ENCODE measurements at places on chromosomes 5 and 9.

GRCh38 chr9:120985819-120986222 is 59.2 kb upstream of the TRAF1 start:
- DNase-seq, result peak; percentile 52

GRCh38 chr5:6905423-6905822 is 192.2 kb downstream of the TENT4A start:
- peak; percentile 8 for DNase-seq

DNA sequence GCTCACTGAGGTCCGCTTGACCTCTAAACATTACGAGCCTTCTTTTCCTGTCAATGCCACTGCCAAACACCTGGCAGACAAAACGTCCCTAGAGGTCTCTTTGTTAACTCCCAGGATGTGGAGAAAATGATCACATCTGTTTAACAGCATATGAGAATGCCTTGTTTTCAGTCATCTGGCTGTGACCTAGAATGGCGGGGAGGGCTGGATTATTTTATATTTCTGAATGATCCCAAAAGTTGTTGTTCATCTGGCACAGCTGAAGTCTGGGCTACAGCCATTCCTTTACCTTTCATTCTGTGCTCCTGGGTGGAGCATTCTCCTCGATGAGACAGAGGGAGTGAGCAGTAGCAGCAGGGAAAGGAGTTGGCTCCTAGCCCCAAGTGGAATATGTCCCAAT is 138.2 kb downstream of the PRDM6 start:
- no peak for DNase-seq

GRCh38 chr9:93161786-93162562 is 22.0 kb upstream of the WNK2 start:
- peak; percentile 81 for DNase-seq

DNA sequence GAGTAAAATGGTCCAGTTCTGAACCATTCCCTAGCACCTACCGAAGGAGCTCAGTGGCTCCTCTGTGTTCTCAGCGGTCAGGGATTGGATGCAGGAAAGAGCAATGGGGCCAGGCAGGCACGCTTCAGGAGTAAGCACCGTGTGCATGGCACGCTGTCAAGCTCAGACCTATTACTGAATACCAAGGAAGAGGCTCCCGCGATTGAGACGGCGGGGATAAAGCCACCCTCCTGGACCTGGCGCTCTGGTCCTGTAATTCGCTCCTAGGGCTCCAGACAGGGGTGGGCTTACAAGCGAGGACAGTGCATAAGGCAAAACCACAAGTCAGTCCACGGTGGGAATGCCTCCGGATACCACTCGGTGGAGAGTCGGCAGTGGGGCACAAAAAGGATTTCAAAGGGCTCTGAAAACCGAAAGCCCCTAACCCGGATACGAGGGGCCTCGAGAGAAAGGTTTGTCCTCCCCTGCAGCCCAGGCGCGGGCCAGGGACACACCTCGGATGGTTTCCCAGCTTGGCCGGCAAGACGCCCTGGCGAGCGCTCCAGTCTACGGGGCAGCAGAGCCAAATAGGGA is 988 bp downstream of the OXCT1 start:
- peak; percentile 82 for DNase-seq

DNA sequence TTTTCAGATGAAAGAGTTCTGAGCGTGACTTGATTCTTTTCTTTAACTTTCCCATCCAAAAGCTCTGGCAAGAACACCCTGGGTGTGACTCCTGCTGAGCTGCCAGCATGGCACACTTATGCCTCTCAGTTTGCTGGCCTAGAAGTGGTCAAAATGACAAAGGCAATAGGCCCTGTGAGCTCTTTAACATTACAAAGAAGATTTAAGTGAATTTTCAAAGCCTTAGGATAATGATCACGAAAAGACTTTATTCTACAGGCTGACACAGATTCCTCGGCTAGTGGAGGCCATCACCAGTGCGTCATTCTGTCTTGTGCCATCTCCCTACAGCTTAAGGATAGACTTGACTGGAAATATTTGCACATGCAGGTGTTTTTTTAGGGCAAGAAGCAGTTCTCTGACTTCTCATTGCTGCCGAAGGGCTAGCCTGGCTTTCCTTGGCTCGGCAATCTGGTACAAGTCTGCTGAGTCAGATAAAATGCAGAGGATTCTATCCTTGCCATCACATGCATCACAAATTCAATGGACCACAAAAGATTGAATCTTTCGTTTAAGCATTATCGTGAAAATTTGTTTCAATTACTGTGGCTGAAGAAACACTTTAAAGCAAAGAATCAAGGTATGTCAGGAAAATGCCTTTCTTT is 311.5 kb downstream of the COX7C start:
- DNase-seq, result peak; percentile 35

DNA sequence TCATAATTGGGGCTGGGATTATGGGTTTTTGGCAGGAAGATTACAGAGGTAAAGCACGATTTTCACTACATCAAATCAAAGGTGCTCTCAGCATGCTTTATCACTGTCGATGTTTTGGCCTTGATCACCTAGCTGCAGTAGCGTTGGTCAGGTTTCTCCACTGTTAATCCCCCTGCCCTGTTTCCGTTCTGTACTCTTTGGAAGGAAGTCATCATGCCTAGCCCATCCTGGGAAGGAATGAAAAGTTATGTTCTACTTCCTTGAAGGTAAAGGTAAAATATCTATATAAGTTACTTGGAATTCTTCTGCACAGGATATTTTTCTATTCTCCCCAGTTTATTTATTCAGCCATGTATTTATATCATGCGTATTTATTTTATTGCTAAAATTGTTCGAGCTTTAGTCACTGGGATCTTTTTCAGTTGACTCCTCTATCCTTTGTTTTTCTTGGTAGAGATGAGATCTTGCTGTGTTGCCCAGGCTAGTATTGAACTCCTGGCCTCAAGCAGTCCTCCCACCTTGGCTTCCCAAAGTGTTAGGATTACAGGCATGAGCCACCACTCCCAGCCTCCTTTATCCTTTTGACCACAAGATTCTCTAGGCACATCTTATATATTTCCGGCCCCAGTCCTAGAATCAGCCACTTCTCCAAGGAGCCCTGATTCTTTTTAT is 25.3 kb downstream of the FAF2 start:
- DNase-seq, result no peak

GRCh38 chr5:103435136-103435889 is 127.3 kb downstream of the NUDT12 start:
- no peak for DNase-seq

DNA sequence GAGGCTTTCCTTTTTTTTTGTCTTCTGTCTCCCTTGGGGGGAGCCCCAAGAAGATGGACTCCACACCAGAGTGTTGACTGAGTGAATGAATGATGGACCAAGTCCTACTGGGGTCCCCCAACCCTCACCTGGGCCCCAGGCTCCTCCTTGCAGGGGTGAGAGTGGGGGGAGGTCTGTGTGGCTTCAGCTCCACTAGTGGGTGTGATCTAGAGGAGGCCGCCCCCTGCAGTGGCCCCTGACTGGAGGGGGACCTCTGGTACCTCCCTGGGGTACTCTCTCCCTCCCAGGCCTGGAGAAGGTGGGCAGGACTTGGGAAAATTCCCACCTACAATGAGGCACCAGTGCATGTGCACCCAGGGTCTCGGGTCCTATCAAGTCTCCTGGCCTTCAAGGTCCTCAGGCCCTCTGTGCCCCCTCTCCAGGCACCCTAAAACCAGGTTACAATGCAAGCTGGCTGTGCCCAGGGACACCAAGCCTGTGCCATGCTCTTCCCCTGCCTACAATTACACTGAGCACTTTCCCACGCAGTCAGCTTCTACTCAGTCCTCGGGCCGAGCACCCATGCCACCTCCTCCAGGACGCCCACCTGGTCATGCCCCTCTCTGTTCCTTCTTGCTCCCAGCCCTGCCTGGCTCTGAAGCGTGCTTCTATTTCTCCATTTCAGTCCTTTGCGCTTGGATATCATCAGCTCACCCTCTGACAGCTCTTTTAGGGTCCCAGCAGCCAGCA is 117.2 kb upstream of the PHYKPL start:
- no peak for DNase-seq

DNA sequence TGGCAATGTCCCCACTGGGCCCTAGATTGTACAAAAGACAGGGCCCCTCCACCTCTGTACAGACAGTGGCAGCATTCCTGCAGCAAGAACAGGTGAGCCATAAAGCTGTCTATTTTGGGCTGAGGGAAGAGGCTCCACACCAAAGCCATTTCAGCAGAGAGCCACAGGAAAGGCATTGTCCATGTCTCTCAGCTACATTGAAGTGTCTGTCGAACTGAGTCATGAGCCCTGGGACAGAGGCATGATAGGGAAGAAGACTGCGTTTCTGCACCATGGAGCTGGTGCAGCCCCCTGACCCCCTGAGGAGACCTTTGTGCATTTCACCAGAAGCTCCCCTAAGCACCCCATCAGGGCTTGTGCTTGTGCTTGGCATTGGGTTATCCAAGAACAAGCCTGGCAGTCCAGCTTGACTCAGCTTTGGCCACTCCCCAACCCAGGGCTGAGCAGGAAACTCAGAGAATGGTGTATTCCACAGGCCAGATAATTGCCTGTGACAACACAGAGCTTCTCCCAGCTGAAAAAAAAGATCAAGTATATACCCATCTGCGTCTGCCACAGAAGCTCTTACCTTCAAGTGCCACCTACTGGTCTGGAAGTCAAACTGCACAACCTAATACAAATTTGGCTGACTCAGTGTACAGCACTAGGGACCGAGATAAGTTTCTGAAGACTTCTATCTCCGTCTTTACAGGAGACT is 5.9 kb upstream of the FRMD3 start:
- DNase-seq, result peak; percentile 6

DNA sequence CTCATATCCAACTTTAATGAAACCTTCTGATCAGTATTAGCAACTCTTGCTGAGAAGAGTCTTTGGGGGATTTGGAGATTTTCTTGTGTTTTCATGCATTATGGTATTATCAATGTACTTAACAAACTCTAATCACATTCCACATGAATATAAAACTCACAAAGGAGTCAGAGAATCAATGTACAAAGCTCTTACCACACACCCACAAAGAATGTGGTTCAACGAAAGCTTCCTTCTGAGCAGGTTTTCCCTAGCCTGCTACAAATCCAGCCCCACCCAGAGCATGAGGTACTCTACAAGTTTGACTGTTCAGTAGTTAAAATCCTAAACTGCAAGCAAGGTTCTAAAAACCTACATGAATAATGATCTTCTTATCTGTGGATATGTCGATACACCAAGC is 210.1 kb downstream of the TARS1 start:
- DNase-seq, result no peak

DNA sequence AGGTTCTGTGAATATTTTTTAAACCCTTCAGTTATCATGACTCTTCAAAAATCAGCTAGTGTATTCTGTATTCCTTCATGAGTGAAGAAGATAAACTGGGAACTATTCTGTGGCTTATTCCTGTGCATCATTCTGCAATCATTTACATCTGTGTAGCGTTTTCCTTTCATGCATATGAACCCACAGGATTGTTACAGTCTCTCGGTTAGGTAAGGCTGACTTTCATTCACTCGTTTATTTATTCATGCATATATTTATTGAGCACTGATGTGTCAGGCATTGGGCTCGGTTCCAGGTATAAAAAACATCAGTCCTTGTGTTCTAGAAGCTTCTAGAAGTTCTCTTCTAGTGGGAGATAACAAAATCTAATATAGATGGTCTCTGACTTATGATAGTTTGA is 318.4 kb downstream of the MAN2A1 start:
- DNase-seq, result no peak

- DNase-seq, result peak; percentile 63
Measured at GRCh38 chr9:131618071-131618479, 72.8 kb downstream of the PRRT1B start.

DNA sequence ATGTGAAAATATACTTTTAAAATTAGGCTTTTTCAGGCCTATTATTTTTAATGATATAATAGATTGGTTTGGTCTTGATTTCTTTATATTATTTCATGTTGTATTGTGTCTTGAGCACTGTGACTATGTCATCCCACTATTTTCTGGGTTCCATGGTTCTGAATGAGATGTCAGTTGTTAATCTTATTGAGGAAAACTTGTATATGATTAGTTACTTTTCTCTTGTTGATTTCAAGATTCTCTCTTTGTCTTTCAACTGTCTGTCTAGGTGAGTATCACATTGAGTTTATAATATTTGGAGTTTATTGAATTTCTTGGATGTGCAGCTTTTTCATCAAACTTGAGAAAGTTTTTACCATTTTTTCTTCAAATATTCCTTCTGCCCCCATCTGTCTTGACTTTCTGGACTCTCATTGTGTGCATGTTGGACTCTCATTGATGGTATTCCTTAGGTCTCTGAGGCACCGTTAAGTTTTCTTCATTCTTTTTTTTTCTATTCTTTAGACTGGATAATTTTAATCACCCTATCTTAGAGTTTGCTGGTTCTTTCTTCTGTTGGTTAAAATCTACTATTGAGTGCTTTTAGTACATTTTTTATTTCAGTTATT is 175.8 kb downstream of the TMEM167A start:
- DNase-seq, result no peak

GRCh38 chr9:131019388-131020239 is 10.6 kb downstream of the LAMC3 start:
- peak; percentile 3 for DNase-seq

GRCh38 chr9:125558453-125559092 is 148.4 kb downstream of the MAPKAP1 start:
- peak; percentile 49 for DNase-seq

DNA sequence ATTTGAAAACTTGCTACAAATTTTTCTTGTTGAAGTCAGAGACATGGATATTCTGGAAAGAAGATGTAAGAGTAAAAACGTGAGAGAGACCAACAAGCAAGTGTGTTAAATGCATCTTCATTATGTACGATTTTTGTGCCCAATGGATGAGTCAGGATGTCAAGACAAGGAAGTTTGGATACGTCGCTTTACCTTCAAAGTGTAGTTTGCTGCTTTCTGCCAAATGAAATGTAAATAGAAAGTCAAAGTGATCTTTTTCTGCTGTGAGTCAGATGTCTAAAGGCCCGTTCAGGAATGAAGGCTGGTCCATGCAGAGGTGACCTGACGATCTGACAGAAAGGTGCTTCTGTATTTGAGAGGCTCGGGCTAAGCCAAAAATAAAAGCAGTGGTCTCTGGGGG is 273.1 kb upstream of the PIK3R1 start:
- no peak for DNase-seq

DNA sequence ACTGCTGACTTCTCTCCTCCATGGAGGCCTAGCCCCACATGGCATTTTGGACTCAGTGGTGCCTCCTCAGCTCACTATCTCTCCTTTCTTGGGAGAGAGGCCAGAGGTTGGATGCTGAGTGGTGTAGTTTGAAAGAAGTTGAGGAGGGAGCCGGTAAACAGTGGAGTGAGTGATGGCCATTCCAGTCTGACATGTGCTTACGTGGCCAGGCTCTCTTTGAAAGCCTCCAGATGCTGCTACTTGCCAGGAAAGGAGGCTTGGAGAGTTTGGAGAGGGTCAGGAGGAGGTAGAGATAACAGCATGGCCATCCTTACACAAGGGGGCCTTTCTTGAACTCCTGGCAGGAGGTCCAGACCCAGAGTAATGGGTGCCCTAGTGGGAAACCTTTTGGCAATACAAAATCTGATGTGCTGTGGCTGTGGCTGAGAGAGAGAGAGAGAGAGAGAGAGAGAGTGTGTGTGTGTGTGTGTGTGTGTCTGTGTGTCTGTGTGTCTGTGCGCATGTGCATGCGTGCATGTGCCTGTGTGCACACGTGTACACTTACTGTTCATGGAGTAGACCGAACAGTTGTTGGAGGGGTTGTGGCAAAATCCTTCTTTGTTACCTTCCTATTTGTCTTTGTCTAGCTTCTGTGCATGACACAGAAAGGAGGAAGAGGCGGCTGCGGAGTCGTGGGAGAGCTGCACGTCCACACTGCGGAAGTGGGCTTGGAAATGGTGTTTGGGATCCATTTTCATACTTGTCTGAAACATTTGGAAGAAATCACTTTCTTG is 37.8 kb downstream of the RALGPS1 start:
- no peak for DNase-seq

GRCh38 chr5:175513726-175514125 is 35.4 kb downstream of the SFXN1 start:
- DNase-seq, result no peak
